Posterior vena cava (tissue), 2 donors: ENCODE measurements at places on chromosomes 13 and 19. TPM values are rescaled to one million over a fixed set of nuclear protein-coding genes. Genes with fewer than 3 reads are reported as not detected.

- no peak for DNase-seq
Measured at GRCh38 chr13:91785431-91786119, 387.2 kb downstream of the GPC5 start.

GRCh38 chr19:11181488-11181887 lies 15.9 kb downstream of the KANK2 start:
- DNase-seq: no peak

Gene TEKTIP1
- total RNA-seq: 2.6 TPM

Gene WASF3
- 24.7 TPM for total RNA-seq

- no peak for DNase-seq
Measured at GRCh38 chr13:70388935-70389334, 280.7 kb upstream of the KLHL1 start.
